WTC11 (cell line): ENCODE measurements at places on chromosomes 1 and 21.

DNA sequence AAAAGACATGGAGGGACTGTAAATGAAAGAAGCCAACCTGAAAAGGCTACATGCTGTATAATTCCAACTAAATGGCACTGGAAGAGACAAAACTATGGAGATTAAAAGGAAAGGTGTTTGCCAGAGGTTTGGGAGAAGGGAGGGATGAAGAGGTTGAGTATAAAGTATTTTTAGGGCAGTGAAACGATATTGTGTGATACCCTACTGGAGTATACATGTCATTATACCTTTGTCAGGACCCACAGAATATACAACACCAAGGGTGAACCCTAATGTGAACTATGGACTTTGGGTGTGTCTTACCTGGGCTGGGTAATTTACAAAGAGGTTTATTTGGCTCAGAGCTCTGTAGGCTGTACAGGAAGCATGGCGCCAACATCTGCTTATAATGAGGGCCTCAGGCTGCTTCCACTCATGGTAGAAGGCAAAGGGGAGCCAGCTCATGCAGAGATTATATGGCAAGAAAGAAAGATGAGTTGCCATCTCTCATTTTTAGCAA is 73.4 kb downstream of the CD2 start:
- DNase-seq: no peak

- no peak for DNase-seq
Observed at GRCh38 chr1:212774584-212774983, 17.0 kb downstream of the NSL1 start.

- DNase-seq: no peak
Observed at GRCh38 chr1:60866226-60866900, 216.0 kb upstream of the NFIA start.

DNA sequence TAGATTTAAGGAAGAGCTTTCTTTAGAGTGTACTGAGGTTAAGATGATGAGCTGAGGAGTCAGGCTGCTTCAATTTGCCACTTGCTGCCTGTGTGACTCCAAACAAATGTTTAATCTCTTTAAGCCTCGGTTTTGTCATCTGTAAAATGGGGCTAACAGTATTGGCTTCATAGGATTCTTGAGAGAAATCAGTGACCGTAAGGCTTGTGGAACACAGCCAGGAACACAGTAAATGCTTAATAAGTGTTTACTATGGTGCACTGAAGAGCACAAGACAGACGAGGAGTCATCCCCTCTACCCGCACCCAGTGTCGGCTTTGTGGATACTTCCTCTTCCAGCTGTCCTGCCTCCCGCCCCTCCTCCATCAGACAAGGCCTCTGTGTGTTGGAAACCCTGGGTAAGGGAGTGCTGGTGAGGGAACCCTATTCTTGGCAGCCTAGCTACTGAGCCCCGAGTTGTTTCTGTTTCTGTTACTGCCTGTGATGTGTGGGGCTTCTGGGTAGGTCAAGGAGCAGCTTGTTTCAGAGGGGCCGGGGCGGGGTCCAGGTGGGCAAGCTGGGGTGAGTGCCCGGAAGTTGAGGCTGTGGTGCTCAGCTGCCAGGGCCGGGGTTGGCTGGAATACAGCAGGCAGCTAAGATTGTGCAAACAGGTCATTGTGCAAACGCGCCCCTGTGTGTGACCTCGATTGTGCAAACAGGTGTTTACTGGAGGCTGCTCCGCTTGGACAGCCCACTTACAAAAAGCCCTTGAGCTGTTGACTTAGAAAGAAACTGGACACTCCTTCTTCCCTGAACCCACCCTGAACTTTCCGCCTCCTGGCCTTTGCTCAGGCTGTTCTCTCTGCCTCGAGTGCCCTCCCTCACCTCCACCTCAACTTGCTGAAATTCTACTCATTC is 4.0 kb upstream of the CSF3R start:
- DNase-seq: no peak

GRCh38 chr1:229273507-229274232 is 2.8 kb downstream of the RAB4A start:
- no peak for DNase-seq

DNA sequence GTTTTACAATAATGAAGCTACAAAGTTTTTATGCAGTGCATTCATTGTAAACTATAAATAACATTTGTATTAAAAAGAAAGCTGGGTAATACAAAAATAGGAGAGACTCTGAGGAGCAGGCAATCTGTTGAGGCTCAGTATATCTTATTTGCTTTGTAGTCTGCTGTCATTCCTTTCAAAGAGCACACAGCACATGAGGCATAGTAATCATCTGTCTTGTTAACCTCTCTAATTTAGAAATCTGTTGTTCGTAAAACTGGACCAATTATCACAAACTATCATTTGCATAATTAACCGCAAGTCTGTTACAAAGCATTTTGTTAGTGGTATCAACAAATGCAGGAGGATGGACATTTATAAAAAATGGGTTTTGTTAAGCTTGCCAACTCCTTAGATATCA is 51.0 kb downstream of the SELENOF start:
- no peak for DNase-seq

DNA sequence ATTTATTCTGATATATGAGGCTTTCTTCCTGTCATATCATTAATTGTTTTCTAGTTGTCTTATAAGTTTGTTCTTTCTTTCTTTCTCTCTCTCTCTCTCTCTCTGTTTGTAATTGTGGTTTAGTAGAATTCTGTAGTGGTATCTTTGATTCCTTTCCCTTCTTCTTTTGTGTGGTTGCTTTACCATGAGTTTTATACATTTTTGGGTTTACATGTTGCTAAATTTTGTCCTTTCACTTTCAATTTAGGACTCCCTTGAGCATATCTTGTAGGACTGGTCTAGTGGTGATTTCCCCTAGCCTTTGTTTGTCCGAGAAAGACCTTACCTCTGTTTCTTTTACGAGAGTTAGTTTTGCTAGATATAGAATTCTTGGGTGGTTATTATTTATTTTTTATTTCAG is 162.3 kb upstream of the CHRM3 start:
- DNase-seq: no peak

DNA sequence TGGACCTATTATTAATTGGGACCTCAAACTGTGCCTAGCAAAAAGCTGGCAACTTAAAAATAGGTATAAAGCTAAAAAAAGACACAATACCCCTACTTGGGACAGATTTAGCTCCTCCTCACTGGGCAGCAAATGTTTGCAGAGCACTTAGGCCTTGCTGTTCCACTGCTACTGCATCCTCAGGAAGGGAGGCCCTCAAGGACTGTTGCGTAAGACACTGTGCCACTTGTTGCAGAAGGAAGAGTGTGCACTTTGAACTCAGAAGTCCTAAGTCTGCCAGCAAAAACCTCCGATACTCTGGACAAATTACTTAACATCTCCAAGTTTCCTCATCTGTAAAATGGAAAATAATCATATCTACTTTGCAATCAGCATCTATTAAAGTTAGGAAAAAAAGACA is 322.9 kb downstream of the BARHL2 start:
- DNase-seq: no peak
